Foreskin keratinocyte (primary cell): ENCODE measurements at places on chromosomes 6 and 20. TPM values are rescaled to one million over a fixed set of nuclear protein-coding genes. Genes with fewer than 3 reads are reported as not detected.

Gene C20orf173
- polyA plus RNA-seq, result not detected in 2 replicates

Gene IMPG1
- not detected in 2 replicates for polyA plus RNA-seq

Gene HAO1
- not detected in 2 replicates for polyA plus RNA-seq

Gene SOX4
- 5.5 and 9.6 TPM in 2 replicates for polyA plus RNA-seq

Gene FOXF2
- polyA plus RNA-seq, result 0.10 and 0.22 TPM in 2 replicates

Gene FAM83C
- 2.3 and 3.1 TPM in 2 replicates for polyA plus RNA-seq

Gene GRM1
- not detected in 2 replicates for polyA plus RNA-seq

Gene MYH7B
- 0.07 and 0.08 TPM in 2 replicates for polyA plus RNA-seq

Gene ZNF165
- polyA plus RNA-seq, result 3.6 and 5.7 TPM in 2 replicates

Gene MARCKS
- 33.4 and 34.2 TPM in 2 replicates for polyA plus RNA-seq

Gene CGA
- polyA plus RNA-seq, result not detected in 2 replicates

Gene NNAT
- polyA plus RNA-seq, result 1.0 and 1.2 TPM in 2 replicates

Gene RGS17
- polyA plus RNA-seq, result 0.06 and 0.13 TPM in 2 replicates

Gene RIPOR3
- 0.06 TPM in 2 replicates for polyA plus RNA-seq

Gene RBM24
- polyA plus RNA-seq, result 0.46 and 0.86 TPM in 2 replicates

Gene TRAM2
- 7.7 and 9.1 TPM in 2 replicates for polyA plus RNA-seq

Gene THEMIS
- not detected in 2 replicates for polyA plus RNA-seq

Gene TBXT
- polyA plus RNA-seq, result not detected in 2 replicates

Gene MLN
- not detected in 2 replicates for polyA plus RNA-seq

Gene SIRPG
- not detected in 2 replicates for polyA plus RNA-seq

Gene COL9A3
- 13.9 and 14.4 TPM in 2 replicates for polyA plus RNA-seq

Gene XKR7
- not detected in 2 replicates for polyA plus RNA-seq

Gene DUSP15
- polyA plus RNA-seq, result not detected in 2 replicates

Gene PRKN
- 0.04 and 0.15 TPM in 2 replicates for polyA plus RNA-seq

Gene TSBP1
- polyA plus RNA-seq, result not detected in 2 replicates

Gene SERINC3
- polyA plus RNA-seq, result 26.3 and 27.6 TPM in 2 replicates

Gene OR2B6
- polyA plus RNA-seq, result not detected in 2 replicates

Gene ANGPT4
- not detected in 2 replicates for polyA plus RNA-seq

Gene CRISP2
- polyA plus RNA-seq, result not detected in 2 replicates

Gene PDE7B
- polyA plus RNA-seq, result not detected in 2 replicates

Gene SLC35F1
- not detected in 2 replicates for polyA plus RNA-seq

Gene TFAP2D
- not detected in 2 replicates for polyA plus RNA-seq

Gene GSTA3
- polyA plus RNA-seq, result not detected in 2 replicates

Gene STAU1
- polyA plus RNA-seq, result 36.5 and 40.5 TPM in 2 replicates

Gene SOX18
- polyA plus RNA-seq, result 0.03 and 0.04 TPM in 2 replicates

Gene SLC22A16
- 0.09 TPM in 1 of 2 replicates, not detected in the other for polyA plus RNA-seq

Gene FAM83B
- 1.1 and 1.9 TPM in 2 replicates for polyA plus RNA-seq

Gene HLA-DOA
- polyA plus RNA-seq, result not detected in 2 replicates

Gene TRAPPC3L
- 0.12 and 0.13 TPM in 2 replicates for polyA plus RNA-seq

Gene PRND
- polyA plus RNA-seq, result not detected in 2 replicates

Gene ADGB
- polyA plus RNA-seq, result not detected in 2 replicates
